ENCODE measurements at places on chromosomes 4 and X.

DNA sequence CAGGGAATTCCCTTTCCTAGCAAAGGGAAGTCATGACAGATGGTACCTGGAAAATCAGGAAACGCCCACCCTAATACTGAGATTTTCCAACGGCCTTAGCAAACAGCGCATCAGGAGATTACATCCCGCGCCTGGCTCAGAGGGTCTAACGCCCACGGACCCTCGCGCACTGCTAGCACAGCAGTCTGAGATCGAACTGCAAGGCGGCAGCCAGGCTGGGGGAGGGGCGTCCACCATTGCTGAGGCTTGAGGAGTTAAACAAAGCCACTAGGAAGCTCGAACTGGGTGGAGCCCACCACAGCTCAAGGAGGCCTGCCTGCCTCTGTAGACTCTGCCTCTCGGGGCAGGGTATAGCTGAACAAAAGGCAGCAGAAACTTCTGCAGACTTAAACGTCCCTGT lies 507.7 kb downstream of the ZIC3 start:
- no peak for DNase-seq

DNA sequence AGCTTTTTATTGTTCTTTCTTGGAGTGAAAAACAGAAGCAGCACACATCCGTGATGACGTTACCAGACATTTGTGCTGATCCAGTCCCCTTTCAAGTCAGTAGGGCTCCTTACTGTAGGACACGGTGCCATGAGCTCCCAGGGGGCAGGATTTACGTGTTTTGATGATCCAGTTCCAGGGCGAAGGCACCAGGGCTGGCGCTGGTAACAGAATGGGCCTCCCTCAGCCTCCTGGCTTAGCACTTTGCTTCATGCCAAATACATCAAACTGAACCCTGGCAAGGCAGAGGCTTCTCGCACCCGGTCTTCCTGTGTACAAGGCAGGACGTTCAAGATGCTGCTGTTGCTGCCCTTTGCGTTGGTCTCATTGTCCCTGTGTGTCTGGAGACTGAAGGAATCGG lies 66.6 kb upstream of the PSAPL1 start:
- DNase-seq, result no peak

GRCh38 chrX:21723084-21723483 lies 34.8 kb downstream of the SMPX start:
- DNase-seq, result no peak

DNA sequence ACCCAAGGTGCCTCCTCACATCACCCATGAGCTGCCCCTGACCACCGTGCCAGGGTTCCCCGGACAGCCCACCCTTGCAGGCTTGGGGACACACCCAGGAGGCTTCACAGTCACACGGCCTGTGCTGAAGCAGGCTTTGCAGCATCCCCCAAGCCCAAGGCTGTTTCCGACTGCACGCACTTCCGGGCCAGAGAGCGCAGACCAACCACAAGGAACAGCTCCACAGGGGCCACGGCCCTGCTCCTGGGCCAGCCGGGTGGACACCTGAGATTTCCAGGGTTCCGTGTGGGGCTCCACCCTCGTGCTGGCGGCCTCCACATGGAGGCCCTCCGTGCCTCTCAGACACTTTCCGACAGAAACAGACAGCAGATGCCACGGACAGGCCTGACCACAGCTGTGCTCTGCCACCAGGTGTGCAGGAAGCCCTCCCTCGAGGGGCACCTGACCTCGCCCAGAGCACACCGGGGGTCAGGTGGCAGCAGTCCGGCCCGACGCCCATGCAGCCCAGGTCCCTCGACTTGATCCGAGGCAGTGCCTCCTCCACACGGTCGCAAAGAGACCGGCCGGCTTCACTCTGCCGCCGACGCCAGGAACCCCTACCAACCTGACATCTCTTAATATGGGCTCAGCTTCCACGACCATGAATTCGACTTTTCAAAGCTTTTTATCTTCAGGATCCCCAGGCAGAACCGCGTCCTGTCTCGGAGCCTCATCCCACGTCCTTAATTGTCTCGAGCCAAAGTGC lies 8.0 kb downstream of the CTBP1 start:
- DNase-seq, result no peak

DNA sequence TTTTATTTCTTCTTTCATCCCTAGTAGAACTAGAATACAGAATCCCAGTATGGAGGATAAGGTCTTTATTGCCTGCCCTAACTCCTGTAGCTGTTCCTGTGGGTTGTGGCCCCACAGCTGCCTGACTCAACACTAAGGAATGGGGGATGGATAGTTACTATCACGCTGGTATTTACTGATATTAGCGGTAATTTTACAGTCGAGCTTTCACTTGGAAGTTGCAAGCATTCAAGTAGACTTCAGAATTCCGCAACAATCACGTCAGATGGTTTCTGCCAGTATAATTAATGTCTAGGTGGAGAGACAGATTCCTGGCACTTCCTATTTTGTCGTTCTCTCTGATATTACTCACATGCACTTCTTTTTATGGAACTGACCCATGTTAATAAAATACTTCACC lies 489.8 kb downstream of the PABPC4L start:
- DNase-seq, result no peak

- DNase-seq, result no peak
Measured at GRCh38 chr4:27018910-27019309, 158.3 kb downstream of the STIM2 start.

- DNase-seq, result no peak
Measured at GRCh38 chr4:161343569-161343950, 820.2 kb downstream of the FSTL5 start.

DNA sequence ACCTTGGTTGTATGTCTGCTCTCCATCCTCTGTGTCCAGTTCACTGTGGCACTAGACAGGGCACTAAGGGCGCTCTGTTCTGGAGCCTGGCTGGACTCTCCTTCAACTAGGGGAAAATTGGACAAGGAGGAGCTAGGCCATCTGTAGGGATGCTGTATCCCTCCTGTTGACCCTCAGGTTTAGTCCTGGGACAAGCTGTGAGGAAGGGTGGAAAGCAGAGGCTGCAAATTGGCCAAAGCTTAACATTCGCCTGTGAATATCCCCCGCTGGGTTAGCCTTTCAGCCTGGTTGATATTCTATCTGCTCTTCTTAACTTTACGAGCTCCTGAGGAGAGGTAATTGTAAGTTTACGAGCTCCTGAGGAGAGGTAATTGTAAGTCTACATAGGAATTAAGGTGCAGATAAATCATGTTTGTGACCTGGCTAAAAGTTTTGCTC lies 64.4 kb upstream of the ENPEP start:
- no peak for DNase-seq

- DNase-seq, result no peak
Measured at GRCh38 chrX:149571770-149572169, 15.5 kb downstream of the MAGEA9B start.

DNA sequence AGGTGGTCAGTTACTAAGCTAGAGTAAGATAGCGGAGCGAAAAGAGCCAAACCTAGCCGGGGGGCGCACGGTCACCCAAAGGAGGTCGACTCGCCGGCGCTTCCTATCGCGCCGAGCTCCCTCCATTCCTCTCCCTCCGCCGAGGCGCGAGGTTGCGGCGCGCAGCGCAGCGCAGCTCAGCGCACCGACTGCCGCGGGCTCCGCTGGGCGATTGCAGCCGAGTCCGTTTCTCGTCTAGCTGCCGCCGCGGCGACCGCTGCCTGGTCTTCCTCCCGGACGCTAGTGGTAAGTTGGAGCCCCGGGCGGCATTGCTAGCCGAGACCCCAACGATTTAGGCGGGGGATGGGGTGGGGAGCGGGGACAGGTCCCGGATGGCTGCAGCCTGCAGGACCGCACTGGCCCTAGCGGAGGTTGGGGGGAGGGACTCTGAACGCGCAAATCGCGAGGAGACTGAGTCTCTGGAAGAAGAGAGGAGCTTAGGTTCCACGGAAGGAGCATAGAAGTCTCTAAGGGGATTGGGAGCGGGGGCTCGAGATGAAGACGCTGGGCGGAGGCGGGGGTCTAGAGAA lies 573 bp downstream of the HTR2C start:
- no peak for DNase-seq

- DNase-seq, result peak; percentile 22
Measured at GRCh38 chr4:73589261-73589847, 30.9 kb downstream of the RASSF6 start.

DNA sequence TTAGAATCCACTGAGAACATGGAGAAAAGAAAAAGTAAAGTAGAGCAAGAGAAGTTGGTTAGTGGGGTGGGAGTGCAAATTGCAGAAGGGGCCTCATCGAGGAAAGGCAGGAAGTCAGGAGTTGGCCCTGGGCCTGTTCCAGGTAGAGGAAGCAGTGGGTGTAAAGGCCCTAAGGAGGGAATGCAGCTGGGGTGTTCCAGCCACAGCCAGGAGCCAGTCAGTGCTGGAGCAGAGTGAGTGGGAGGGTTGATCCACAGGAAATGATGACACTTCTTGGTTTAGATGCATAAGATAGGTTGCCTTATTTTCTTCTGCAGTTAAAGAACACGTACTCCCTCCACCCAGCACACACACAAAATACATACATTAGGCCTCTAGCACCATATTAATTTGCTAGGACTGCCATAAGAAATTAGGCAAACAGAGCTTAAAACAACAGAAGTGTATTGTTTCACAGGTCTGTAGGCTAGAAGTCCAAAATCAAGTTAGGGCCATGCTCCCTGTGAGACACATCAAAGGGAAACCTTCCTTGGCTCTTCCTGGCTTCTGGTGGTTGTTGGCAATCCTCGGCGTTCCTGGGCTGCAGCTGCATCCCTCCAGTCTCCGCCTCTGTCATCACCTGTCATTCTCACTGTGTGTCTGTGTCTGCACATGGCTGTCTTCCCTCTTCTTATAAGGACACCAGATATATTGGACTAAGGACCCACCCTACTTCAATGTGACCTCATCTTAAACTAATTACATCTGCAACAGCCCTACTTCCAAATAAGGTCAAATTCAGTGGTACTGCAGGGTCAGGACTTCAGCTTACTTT lies 205.9 kb downstream of the AASDH start:
- no peak for DNase-seq

GRCh38 chrX:7953446-7953845 lies 26.2 kb upstream of the PNPLA4 start:
- no peak for DNase-seq

GRCh38 chr4:1608821-1609500 lies 75.2 kb downstream of the FAM53A start:
- no peak for DNase-seq

DNA sequence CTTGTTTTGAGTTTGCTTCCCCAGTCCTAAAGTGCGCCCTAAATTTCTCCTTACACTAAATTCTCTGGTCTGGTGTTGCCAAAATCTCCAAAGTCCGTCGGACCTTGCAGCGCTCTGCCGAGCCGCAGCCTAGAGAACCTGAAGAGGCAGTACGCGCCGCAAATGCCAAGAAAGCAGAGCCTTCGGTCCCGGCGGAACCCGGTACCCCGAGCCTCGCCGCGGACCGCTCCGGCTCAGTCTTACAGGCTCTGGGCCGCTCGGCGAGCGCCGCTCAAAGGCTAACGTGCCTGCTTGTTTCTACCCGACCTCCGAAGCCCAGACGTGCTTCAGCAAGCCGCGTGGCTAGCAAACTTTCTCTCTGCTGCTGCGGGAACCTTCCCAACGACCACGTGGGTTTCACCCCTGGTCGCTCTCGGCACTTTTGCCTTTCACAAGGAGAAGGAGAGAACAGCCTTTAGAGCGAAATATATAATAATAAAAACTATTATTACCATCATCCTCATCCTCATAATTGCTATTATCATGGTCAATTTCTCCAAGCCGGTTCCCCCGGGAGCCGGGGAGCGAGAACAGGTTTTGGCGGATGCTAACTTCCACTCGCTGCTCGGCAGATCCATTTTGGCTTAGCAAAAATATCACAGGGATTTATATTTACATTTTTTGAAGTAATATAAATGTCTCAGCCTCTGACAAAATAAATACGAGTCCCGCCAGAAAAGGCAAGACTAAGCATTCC lies 2.2 kb upstream of the HTR2C start:
- no peak for DNase-seq

DNA sequence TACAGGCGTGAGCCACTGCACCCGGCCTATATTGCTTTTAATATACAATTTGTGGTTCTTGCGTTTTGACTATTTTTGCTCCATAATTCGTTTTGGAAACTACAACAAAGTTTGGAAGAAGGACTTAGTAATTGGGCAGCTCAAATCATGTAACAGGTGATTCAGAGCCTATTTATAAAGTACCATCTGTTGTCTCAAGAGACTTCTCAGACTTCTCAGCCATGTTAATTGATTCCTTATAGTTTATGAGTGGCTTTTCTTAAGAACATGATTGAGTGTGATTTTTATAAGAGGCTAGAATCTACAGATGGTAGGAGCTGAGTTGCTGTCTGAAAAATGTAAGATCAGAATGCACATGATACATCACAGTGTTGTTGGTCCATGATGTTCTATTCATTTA lies 240.2 kb downstream of the ADGRL3 start:
- no peak for DNase-seq

DNA sequence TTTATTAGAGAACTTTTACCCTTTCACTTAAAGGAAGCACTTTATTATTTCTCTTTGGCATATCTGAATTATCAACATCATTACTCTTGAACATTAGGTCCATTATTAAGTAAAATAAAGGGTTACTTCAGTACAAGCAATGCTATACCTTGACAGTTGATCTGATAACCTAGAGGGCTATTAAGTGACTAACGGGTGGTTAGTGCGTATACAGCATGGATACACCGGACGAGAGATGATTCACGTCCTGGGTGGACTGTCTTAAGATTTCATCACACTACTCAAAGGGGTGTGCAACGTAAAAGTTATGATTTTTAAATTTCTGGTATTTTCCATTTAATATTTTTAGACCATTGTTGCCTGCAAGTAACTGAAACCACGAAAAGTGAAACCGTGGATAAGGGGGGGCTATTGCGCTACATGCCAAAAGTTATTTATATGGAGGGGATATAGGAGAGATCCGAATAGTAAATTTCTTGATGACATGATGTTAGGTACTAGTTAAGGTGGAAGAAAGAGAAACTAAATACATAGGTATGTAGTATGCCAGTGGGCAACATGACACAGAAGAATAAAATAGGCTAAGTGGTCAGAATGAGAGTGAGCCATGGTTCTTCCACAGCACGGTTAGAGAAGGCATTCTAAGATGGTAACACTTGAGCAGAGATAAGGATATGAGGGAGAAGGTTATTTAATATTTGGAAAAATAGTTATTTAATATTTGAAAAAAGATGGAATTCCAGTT lies 230.8 kb upstream of the ANKRD50 start:
- DNase-seq, result no peak

DNA sequence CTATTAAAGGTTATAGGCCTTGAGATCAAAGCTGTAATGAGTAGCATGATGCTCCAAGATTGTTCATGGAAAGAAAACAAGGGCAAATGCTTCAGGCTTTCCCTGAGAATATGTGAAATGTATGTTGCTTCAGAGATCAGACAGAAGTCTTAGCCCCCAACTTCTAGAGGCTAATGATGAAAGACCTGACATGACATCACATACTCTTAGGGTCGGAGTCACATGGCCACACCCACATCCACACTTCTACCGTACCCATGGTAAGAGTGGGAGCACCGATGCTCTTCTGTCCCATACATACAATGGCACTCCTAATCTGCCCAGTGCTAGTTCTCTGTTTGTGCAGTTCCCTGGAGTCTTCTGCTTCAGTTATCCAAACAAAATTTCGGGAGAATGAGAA lies 111.9 kb upstream of the ACSL4 start:
- DNase-seq, result no peak

GRCh38 chr4:16636912-16637630 lies 261.4 kb downstream of the LDB2 start:
- no peak for DNase-seq

- no peak for DNase-seq
Measured at GRCh38 chr4:79360006-79360405, 34.1 kb upstream of the NAA11 start.

All from germinal center (tissue), 1 donor.